ENCODE measurements at places on chromosomes 3 and 15.

- no peak for DNase-seq
These were observed 114.2 kb upstream of the ICE2 start for GRCh38 chr15:60593170-60593478.

GRCh38 chr3:33490641-33491241 is 50.5 kb upstream of the UBP1 start:
- no peak for DNase-seq

- no peak for DNase-seq
These were observed 246.2 kb upstream of the MCTP2 start for GRCh38 chr15:93985176-93985575.

DNA sequence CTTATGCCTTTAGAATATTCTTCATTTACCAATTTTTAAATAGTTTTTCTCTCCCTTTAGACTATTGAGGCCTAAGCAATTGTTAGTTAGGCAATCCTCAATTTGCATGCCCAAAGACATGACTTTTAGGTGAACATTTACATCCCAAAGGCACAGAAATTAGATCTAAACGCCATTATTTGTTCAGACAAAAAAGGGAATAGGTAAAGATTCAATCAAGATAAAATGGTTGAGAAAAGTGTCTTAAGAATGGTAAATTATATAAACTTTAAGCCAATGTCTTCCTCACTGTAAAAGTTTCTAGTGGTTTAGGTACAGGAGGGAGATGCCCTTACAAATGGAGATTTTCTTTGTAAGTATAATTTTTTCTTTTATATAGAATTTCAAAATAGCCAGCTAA is 50.2 kb upstream of the MME start:
- no peak for DNase-seq

DNA sequence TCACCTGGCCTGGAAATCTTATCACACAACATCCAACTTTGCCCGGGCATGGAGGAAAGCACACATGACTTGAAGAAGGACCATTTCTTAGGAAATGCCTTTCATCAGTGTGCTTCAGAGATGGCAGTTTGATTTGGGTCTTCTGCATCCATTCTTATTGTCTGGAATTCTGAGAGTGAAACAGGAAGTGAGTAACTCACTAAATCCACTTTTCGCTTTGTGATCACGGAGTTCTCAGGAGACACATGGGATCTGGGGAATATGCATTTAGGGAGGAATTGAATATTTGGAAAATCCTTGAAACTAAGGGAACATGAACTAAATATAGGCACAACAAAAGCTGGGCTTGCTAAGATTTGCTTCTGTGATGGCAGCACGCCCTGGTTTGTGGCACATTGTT is 212.5 kb upstream of the FEZF2 start:
- DNase-seq: no peak
